Activated T-helper 1 cell treated with Interleukin-2 at 50 U/mL for 16 hours (primary cell): ENCODE measurements at places on chromosomes 6 and 20.

GRCh38 chr6:48765352-48765961 lies 654.5 kb upstream of the PTCHD4 start:
- DNase-seq = no peak

- no peak for DNase-seq
Measured at GRCh38 chr20:2617099-2617714, 35.2 kb upstream of the NOP56 start.

- no peak for DNase-seq
Measured at GRCh38 chr6:113894712-113895674, 37.8 kb downstream of the MARCKS start.

DNA sequence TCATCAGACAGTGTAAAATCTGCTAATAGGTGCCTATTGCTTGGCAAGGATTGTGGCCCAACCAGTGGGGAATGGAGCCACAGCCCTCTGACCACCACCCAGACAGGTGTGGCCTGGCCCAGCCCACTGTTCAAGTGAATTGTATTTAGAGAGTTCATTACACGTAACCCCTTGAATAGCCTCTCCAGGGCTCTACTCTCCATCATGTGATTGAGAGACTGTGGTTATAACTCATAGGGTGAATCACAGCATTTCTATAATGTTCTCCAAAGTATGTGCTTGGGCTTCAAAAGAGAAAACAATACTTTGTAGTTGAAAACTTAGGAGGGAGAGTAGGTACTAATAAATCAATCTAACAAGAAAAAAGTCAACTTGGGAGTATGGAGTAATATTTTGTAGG lies 38.4 kb downstream of the ALDH8A1 start:
- DNase-seq = no peak

GRCh38 chr6:6538261-6538660 lies 50.3 kb upstream of the LY86 start:
- DNase-seq = no peak

GRCh38 chr6:53201270-53201669 lies 52.6 kb upstream of the GCM1 start:
- no peak for DNase-seq

- no peak for DNase-seq
Measured at GRCh38 chr6:13434777-13435176, 52.6 kb downstream of the GFOD1 start.

- DNase-seq = no peak
Measured at GRCh38 chr6:132995432-132995831, 181.1 kb downstream of the RPS12 start.

- no peak for DNase-seq
Measured at GRCh38 chr6:124772733-124773319, 189.4 kb upstream of the RNF217 start.

- DNase-seq = no peak
Measured at GRCh38 chr20:1130847-1131246, 12.4 kb downstream of the PSMF1 start.

- no peak for DNase-seq
Measured at GRCh38 chr6:98525860-98526259, 308.5 kb upstream of the POU3F2 start.

- DNase-seq = no peak
Measured at GRCh38 chr6:158040051-158040803, 58.6 kb downstream of the SYNJ2 start.

DNA sequence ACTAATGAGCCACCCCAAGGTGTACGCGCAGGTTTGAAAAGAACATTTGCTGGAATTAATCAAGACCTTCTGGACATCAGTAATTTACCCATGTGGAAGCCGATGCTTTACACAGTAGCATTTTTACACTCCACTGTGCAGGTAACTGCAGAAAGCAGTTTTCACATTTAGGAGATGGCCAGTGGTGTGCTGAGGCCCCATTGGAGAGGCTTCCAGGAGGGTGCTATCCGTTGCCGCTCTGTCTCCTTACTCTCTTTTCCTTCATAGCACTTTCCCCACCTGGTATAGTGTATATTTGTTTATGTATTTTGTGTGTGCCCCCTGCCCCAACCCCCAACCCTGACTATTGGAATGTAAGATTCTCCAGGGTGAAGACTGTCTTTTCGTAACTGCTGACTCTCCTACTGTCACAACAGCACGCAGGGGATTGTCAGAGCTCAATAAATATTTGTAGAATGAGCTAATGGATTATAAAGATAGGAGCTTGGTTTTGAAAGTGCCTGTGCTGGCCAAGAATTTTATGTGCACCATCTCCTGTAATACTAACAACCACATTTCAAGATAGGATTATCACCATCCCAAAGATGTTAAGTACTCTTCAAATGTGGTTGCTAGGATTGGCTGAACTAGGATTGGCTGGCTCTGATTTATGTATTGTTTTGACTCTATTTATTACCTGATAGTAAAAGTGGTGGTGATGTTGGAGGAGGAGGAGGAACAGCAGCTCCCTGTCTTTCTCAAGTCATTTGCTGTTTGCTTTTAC lies 74.0 kb upstream of the GLP1R start:
- no peak for DNase-seq

DNA sequence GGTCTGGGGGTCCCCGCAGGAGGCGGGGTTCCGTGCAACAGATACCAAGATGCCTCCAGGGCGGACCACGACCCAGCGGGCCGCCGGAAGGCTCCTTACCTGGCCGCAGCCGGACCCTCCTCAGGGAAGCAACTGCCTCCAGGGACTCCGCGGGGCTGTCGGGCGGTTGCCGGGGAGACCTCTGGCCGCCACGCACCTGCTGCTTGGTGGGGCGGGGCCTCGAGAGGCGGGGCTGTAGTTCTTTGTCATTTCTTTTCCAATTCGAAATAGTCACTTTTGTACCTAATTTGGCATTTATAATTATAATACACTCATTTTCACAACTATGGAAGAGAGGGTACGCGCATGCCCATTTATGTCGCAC lies 647 bp downstream of the AK9 start:
- DNase-seq = peak; percentile 41

DNA sequence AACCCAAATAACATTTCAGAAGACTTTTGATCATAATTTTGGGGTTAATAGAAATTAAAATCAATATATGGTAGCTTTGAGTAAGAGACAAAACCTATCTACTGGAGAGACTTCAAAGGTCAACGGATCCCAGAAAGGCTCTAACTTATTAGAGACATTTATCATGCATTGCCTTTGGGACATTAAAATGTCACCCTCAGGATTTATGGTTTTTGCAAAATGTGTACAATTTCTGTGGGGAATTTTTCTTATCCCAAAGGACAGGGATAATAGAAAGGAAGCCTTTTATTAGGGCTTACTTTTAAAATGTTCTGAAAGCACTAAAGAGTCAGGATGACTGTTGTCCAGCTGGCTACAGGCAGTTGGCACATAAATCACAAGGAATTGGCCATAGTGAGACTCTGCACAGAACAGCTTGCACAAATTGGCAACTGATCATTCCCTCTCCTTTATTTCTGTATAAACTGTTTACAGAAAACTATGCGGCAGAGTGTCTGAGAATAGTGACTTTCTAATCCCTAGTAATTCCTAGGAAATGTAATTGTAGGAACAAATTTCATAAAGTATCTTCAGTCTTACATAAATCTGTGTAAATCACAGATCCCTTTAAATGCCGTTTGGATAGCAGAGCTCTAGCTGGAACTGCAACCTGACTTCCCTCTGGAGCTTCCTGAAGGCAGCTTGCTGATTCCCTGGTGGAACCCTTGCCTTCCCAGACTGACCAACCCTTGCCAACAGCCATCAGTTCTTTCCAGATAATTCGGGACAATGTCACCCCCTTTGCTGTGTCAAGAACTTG lies 201.1 kb upstream of the PREP start:
- no peak for DNase-seq

- DNase-seq = no peak
Measured at GRCh38 chr20:50342638-50343102, 152.0 kb downstream of the CEBPB start.

GRCh38 chr6:130575971-130576370 lies 210.2 kb downstream of the TMEM200A start:
- peak; percentile 15 for DNase-seq

DNA sequence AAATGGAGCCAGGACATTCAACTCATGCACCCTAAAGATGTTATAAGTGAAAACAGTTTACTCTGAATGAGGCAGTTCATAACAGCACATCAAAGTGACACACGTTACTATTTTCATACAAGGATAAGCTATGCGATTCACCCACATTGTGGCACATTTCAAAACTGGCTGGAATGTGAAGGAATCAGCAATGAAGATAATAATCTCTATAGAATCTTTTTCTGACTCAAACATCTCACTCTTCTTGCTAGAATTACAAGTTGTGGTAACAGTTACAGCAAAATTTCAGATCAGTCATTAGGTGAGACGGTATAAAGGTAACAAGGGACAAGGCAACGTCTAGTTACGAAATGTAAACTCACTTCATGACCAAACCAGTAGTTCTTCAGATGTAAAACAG lies 17.5 kb downstream of the TMEM244 start:
- DNase-seq = no peak

DNA sequence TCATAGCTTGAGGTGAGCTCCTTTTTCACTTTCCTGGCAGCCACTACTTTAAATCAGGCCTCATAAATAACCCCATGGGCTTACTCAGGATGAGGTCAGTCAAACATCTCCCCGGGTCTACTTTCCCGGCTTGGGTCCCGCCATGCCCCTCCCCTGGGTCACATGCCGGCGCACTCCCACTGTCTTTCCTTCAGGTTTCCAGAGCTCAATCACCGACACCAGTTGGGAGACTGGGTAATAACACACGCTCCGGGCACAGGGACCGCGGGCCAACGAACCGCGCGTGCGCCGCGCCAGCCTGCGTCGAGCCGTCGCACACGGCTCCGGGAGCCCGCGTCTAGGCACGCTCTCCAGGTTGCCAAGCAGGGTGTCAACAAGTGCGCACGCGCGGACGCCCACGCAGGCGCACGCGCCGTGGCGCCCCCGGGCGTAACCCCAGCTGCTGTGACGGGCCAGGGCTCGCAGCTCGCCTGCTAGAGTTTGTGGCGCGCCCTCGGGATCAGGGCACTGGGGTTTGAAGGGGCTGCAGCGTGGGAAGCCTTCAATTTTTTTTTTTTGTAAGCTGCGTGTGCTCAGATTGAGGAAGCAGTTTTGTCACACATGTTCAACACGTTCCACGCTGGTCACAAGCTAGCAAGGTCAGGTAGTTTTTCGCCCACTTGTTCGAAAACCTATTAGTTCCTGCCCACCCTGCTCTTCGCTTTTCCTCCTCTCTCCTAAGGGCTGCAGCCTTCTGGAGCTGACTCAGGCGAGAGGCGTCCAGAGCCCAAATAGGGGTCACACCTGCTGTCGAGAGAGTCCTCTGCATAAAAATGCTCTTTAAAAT lies 31.8 kb downstream of the TFAP2B start:
- no peak for DNase-seq

GRCh38 chr20:40481743-40482458 lies 207.1 kb downstream of the MAFB start:
- DNase-seq = no peak

- DNase-seq = no peak
Measured at GRCh38 chr6:166413491-166413951, 30.8 kb upstream of the MPC1 start.

DNA sequence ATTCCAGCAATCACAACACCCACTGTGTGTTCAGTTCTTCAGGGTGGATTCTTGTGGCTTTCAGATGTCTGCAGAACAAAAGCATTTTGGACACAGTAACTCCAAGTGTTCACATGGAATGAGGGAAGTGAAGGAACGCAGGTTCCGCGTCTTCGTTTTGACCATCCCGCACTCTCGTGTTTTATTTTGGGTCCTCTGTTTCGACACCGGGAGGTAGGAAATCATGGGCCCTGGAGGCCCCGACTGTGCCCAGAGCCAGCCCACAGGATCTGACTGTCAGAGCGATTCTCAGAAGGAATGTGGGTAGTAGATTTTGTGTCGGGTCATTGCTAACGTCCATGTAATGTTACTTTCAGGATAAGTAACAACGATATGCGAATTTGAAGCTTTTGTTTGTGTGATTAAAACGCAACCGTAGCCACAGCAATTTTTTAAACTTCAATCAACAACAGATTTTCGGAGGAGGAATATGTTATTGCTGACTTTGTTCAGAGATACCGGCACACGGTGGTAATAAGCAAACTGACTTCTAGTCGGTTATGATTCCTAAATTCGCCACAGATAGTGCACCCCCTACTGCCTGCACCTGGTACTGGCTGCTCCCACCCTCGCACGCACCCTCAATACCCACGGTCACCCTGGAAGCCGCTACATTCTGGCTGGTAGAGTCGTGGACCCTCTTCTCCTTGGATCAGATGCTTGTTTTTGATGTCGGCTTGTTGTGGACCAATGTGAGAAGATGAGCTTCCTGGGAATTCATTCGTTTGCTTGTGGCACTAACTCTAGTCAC lies 10.5 kb downstream of the NPEPL1 start:
- DNase-seq = no peak

DNA sequence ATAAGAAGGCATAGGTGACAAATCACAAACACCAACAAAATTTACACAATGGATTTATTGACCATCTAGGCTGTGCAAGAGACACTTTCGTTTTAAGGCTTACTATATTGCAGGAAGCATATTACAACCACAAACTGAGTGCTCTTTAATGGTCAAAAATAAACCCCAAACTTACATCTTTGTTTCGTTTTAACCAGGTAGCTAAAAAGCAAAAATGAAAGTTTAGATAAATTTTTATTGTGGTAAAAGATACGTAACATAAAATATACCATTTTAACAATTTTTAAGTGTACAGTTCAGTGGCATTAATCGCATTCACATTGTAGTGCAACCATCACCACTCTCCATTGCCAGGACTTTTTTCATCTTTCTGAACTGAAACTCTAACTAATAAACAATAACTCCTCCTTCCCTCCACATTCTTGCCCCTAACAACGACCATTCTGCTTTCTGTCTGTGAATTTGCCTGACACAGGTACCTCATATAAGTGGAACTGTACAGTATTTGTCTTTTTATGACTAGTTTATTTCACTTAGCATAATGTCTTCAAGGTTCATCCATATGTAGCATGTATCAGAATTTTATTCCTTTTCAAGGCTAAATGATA lies 32.3 kb upstream of the DUSP22 start:
- no peak for DNase-seq

DNA sequence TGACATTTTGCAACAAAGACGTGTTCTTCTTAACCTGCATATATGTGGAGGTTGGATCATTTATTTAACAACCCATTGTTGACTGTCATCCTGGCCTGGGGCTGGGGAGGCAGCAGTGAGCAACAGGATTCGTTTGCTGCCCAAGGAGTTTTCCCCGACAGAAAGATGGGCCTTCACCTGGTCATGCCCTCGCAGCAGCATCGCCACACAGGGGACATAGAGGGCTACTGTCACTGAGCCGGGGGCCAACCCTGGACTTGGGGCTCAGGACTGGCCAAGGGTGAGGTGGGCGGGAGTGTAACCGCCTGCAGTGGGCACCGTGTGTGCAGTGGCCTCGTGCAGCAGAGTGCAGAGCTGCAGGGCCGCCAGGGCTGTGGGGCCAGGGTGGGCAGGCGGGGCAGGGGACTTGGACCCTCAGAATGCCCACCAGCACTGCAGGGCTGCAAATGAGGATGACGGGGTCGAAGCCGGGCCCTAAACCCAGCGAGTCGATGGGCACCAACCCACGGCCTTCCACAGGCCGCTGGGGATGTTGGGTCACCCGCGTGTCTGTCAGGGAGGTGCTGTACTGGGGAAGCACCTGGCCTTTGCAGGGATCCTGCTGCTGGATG lies 11.8 kb downstream of the DUSP22 start:
- DNase-seq = no peak
